ENCODE measurements at places on chromosomes 6 and 20. TPM values are rescaled to one million over a fixed set of nuclear protein-coding genes. Genes with fewer than 3 reads are reported as not detected.

Gene SLC25A27
- total RNA-seq: 8.8 TPM

Gene TP53TG5
- 0.52 TPM for total RNA-seq

Gene RSPH3
- total RNA-seq: 12.5 TPM

Gene KIF25
- not detected for total RNA-seq

Gene ANKRD66
- total RNA-seq: not detected

Gene LYRM4
- total RNA-seq: 16.5 TPM

Gene CFB
- total RNA-seq: 1,205 TPM

DNA sequence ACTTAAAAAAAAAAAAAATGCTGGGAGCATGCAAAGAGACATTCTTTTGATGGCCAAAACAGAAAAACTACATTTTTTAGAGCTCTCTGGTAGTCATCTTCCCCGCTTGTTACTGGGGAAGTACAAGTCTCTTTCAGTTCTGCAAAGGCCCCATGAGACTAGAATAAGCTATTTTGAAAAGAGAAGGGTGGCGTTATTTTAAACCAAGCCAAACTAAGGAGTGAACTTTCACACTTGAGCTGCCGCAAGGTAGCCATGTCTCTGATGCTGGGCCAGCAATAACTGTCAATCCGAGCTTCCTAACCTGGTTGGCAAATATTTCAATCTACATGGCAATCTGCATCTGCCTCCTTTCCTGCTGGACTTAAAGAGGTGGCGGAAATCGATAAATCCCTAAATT lies 96.7 kb downstream of the L3MBTL3 start:
- no peak for DNase-seq

DNA sequence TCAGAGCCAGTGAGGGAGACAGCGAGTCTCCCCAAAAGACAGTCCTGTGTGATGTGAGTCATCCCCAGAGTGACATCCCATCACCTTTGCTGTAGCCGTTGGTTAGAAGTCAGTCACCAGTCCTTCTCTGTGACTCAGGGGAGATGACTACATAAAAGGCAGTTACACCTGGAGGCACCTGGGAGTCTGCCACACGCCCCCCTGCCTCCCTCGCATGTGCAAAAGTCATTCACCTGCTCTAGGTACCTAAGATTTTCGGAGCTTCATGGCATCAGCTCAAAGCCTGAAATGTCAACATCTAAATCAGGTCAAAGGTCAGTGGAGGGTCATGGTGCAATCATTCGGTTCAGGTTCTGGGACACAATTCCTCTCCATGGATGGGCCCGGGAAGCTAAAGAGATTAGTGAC lies 50.3 kb downstream of the PRR18 start:
- no peak for DNase-seq

GRCh38 chr20:17845701-17846475 lies 122.7 kb downstream of the SNX5 start:
- peak; percentile 6 for DNase-seq
